Activated CD4-positive, alpha-beta T cell treated with anti-CD3 and anti-CD28 coated beads, Interleukin-2, amount 50 U/mL, for 4 hours (primary cell): ENCODE measurements at places on chromosomes 2 and 18.

- DNase-seq, result no peak
Observed at GRCh38 chr2:172655838-172656573, 79.6 kb upstream of the RAPGEF4 start.

DNA sequence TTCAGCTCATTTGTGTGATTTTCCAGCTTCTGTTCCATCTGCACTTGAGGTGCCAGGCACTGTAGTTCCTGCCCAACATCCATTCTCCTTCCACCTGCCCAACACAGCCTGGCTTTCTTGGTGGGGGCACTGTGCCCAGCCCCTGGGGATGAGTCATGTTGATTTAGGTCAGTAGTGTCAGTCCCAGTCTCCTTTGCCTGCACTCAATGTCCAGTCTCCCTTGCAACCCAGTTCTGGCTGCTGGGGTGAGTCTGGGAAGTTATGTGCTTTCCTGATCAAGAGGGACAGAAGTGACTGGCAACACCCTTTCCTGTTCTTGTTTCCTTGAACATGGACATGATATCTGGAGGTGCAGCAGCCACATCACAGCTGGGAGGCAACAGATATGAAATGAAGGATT, 1.5 kb upstream of the ASB18 start:
- DNase-seq, result no peak

DNA sequence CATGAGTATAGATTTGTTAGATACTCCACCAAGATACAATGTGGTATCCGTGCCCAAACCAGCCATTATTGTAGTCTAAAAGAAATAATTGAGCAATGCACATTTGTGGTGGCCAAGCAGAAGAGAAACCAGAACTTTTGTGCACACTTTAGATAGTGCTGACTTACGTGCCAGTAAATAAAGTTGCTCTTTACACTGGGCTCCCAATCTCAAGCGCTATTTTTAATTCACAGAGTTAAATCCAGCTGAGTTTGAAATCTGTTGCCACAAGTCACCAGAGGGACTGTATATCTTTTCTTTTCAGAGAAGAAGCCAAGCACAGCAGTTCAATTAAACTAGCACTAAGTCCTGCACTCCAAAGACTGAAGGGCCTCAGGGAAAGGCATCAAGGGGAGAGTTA, 680.4 kb downstream of the TDRD15 start:
- no peak for DNase-seq

DNA sequence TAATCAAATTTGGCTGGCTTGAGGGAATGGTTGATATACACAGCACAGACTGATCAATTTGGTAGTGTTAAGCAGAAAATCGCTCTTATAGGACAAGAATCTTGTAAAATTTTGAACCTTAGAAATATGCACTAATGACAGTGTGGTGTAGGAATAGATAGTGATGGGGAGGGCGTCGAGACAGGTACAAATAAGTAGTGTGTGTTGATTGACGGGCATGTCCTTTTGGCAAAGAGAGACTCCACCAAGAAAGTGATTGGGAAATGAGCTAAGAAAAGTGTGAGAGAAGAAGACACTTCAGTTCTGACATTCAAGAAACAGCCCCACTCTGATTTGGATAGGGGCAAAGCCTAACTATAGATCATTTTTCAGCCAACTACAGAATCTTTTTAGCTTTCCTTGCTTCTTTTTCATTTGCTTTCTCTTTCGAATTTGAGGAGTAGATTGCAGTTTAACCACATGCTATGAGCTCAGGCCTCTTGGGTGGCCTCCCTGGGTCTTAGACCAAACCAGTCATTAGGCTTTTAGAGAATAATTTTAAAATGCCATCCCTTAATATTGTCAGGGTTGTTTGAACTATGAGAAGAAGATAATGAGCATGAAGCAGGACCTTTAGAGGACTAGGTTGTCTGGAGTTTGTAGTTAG, 127.1 kb downstream of the CERS6 start:
- DNase-seq, result no peak

- no peak for DNase-seq
Observed at GRCh38 chr2:73997813-73998212, 13.1 kb downstream of the TET3 start.
